Activated naive CD8-positive, alpha-beta T cell treated with anti-CD3 and anti-CD28 coated beads, Interleukin-2, amount 50 U/mL, for 24 hours (primary cell): ENCODE measurements at places on chromosomes 1 and 21.

DNA sequence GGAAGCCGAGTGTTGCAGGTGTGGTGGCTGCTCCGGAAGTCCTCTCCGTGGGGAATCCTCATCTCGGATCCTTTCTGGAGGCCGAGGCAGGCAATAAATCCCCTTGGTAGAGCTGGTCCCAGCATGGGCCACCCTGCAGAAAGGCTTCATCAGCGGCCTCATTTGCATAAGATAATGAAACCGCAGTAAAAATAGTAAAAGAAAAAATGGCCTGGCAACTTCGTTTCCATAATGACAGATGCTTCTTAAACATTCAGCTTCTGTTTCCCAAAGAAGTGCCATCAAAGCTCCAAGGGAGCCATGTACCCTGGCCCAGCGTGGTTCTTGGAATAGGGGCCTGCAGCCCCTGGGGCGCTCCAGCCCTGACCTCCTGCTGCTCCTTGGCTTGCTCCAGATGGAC, 244.1 kb downstream of the GRIK3 start:
- H3K4me1 ChIP-seq = no peaks in the 10 kb centered on the region
- no peak overlapping the region for H3K4me3 ChIP-seq
- H3K27me3 ChIP-seq = peaks cover 1% of the 10 kb centered on the region
- no peak for DNase-seq
- no peak overlapping the region for H3K27ac ChIP-seq
- H3K36me3 ChIP-seq = no peaks in the 10 kb centered on the region

- H3K36me3 ChIP-seq = no peaks in the 10 kb centered on the region
- H3K27me3 ChIP-seq = peaks cover 5% of the 10 kb centered on the region
- no peak for DNase-seq
- peaks cover 6% of the 10 kb centered on the region for H3K4me1 ChIP-seq
These were observed 14.2 kb downstream of the RGS1 start for GRCh38 chr1:192589813-192590212.

DNA sequence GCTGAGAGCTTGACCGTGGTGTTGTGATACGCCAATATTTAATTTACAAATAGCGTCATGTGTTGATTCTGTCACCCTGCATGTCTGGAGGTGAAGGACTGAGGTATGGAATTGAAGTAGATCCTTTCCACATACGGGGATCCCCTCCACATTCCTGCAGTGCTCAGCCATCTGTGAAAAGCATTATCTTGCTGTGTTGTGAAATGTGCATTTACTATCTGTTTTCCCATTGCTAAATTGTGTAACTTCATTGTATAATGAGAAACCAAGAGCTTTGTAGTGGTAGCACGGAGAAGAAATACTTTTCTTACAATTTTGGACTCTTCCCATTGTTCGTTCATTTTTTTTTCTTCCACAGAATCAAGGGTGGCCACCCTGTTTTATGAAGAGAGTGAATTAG, 577.3 kb upstream of the ZP4 start:
- H3K36me3 ChIP-seq = no peaks in the 10 kb centered on the region
- H3K4me1 ChIP-seq = no peaks in the 10 kb centered on the region
- H3K27me3 ChIP-seq = no peaks in the 10 kb centered on the region
- H3K27ac ChIP-seq = no peak overlapping the region
- no peak overlapping the region for H3K4me3 ChIP-seq

DNA sequence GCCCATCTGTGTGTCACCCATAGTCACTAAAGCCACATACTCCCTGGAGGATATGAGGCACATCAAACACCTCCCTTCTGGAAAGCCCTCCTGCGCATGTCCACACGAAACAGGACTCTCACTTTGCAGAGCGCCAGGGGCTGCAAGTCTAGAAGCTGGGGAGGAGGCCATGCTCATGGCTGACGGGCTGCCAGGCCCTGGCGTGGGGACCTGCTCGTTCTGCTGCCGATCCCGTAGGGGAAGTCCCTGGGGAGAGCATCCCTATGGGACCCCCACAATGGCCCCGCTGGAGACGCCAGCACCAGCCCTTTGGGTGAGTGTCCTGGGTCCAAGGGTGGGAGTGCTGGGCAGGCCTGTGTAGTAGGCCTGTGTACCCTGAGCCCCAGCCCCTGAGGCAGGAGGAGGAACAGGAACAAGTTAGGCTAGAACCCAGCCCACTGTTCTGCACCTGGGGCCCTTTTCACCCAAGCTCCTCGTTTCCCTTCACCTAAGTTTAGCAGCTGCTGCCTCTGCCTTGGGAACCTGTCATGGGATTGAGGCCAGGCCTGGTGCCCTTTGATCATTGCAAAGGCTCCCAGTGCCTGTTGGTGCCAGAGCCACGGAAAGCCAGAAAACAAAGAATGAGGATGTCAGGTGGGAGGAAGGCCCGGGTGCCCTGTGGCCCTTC, 9.9 kb downstream of the FAM3B start:
- H3K27me3 ChIP-seq = no peaks in the 10 kb centered on the region
- no peak overlapping the region for H3K27ac ChIP-seq
- H3K36me3 ChIP-seq = no peaks in the 10 kb centered on the region
- H3K4me1 ChIP-seq = peaks cover 3% of the 10 kb centered on the region

GRCh38 chr1:174197088-174197487, 37.8 kb downstream of the RABGAP1L start:
- H3K36me3 ChIP-seq = peaks cover 2% of the 10 kb centered on the region
- no peak for DNase-seq
- no peaks in the 10 kb centered on the region for H3K27me3 ChIP-seq
- H3K27ac ChIP-seq = no peak overlapping the region

GRCh38 chr1:5351366-5351765, 640.9 kb downstream of the NPHP4 start:
- H3K4me3 ChIP-seq = no peak overlapping the region
- DNase-seq = no peak
- H3K36me3 ChIP-seq = peaks cover 2% of the 10 kb centered on the region
- peaks cover 1% of the 10 kb centered on the region for H3K27me3 ChIP-seq
